ENCODE measurements at places on chromosomes 1 and 21. TPM values are rescaled to one million over a fixed set of nuclear protein-coding genes. Genes with fewer than 3 reads are reported as not detected.
A peak's percentile ranks its signal among the peaks of the same experiment; 100 is the strongest.

- no peak for DNase-seq
Measured at GRCh38 chr1:169460191-169460833, 25.4 kb downstream of the SLC19A2 start.

Gene NOC2L
- 67.3 TPM for total RNA-seq

GRCh38 chr21:25036775-25037174 is 570.5 kb downstream of the MRPL39 start:
- DNase-seq, result no peak

- DNase-seq, result no peak
Measured at GRCh38 chr1:24323281-24323680, 4.1 kb downstream of the GRHL3 start.

- no peak for DNase-seq
Measured at GRCh38 chr1:31624731-31625514, 7.4 kb downstream of the HCRTR1 start.

- no peak for DNase-seq
Measured at GRCh38 chr1:174953285-174954072, 46.3 kb upstream of the CACYBP start.

Gene STPG1
- 2.9 TPM for total RNA-seq

- DNase-seq, result no peak
Measured at GRCh38 chr1:174883409-174883808, 116.3 kb upstream of the CACYBP start.

- no peak for DNase-seq
Measured at GRCh38 chr1:29415861-29416260, 179.5 kb downstream of the PTPRU start.

GRCh38 chr1:81670286-81670685 is 130.4 kb upstream of the ADGRL2 start:
- DNase-seq, result peak; percentile 2

GRCh38 chr1:18132711-18133541 is 25.3 kb downstream of the IGSF21 start:
- no peak for DNase-seq

Gene SLC25A44
- total RNA-seq, result 8.6 TPM

GRCh38 chr21:29359718-29360117 is 61.0 kb downstream of the BACH1 start:
- DNase-seq, result no peak

- no peak for DNase-seq
Measured at GRCh38 chr1:192941722-192942411, 117.3 kb downstream of the UCHL5 start.

DNA sequence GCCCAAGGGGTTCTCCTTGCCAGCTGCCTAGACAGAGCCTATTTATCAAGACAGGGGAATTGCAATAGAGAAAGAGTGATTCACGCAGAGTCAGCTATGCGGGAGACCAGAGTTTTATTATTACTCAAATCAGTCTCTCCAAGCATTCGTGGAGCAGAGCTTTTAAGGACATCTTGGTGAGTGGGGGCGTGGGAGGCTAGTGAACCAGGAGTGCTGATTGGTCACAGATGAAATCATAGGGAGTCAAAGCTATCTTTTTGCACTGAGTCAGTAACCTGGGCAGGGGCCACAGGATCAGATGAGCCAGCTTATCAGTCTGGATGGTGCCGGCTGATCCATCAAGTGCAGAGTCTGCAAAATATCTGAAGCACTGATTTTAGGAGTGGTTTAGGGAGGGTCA is 64.8 kb upstream of the MRPS6 start:
- DNase-seq, result no peak

Gene TDRD5
- 2.9 TPM for total RNA-seq

Gene TENT5C
- total RNA-seq, result 4.9 TPM

- DNase-seq, result no peak
Measured at GRCh38 chr21:37430184-37430821, 63.7 kb downstream of the DYRK1A start.

DNA sequence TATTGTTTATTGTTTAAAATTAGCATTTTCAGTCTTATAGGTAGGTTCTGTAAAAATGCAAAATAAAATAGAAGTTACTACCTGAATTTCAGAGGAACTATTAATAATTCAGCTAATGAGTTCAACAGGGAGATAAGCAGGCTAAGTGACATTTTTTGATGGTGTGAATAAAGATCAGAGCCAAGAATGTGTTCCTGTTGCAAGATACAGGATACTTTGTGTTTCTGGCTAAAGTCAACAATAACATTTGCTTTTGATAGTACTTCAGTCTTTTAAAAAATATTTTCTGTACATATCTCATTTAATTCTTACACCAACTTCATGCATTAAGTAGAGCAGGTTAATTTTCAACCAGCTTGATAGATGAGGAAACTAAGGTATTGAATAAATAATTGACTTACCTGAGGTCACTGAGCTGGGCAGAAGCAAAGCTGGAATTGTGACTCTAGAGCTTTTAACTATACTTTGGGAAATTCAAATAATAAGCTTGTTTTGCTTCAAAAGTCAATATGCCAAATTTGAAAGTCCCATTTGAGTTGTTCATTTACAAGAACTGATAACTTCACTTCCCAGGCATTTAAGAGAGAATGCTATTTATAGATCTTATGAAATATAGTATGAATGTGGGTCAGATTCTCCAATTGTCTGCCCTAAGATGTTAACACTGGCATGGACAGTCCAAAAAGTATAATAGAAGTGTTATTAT is 6.0 kb downstream of the GORAB start:
- DNase-seq, result no peak
